Fibroblast of lung (primary cell): ENCODE measurements at places on chromosomes 1 and 21. TPM values are rescaled to one million over a fixed set of nuclear protein-coding genes. Genes with fewer than 3 reads are reported as not detected.

GRCh38 chr1:203408486-203409481 lies 57.9 kb upstream of the FMOD start:
- H3K4me1 ChIP-seq, result peaks cover 14% of the 10 kb centered on the region
- H3K4me3 ChIP-seq, result no peak overlapping the region
- no peaks in the 10 kb centered on the region for H3K27me3 ChIP-seq
- DNase-seq, result peak; percentile 84

- H3K36me3 ChIP-seq, result no peaks in the 10 kb centered on the region
- no peaks in the 10 kb centered on the region for H3K27me3 ChIP-seq
- no peak overlapping the region for H3K4me3 ChIP-seq
- DNase-seq, result peak; percentile 95
- no peaks in the 10 kb centered on the region for H3K4me1 ChIP-seq
Observed at GRCh38 chr21:36627242-36627641, 71.7 kb upstream of the SIM2 start.

DNA sequence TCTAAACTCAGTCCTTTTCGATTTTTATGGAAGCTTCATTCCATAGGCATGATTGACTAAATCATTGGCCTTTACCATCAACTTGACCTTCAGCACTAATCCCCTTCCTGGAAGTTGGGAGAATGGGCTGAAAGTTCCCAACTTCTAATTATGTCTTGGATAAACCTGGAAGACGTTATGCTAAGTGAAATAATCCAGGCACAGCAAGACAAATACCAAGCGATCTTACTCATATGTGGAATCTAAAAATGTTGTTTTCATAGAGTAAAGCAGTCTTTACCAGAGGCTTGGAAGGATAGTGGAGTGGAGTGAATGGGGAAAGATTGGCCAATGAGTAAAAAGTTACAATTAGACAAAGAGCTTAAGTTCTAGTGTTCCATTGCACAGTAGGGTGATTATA lies 1453.2 kb downstream of the PLA2G4A start:
- no peak overlapping the region for H3K27ac ChIP-seq
- no peak for DNase-seq
- H3K36me3 ChIP-seq, result no peaks in the 10 kb centered on the region
- H3K4me3 ChIP-seq, result no peak overlapping the region
- H3K4me1 ChIP-seq, result no peaks in the 10 kb centered on the region

- DNase-seq, result no peak
- H3K4me1 ChIP-seq, result peaks cover 3% of the 10 kb centered on the region
- peak overlapping the region; percentile 13 for H3K27ac ChIP-seq
- no peak overlapping the region for H3K4me3 ChIP-seq
- no peaks in the 10 kb centered on the region for H3K36me3 ChIP-seq
Observed at GRCh38 chr1:40014253-40014706, 26.2 kb upstream of the CAP1 start.

DNA sequence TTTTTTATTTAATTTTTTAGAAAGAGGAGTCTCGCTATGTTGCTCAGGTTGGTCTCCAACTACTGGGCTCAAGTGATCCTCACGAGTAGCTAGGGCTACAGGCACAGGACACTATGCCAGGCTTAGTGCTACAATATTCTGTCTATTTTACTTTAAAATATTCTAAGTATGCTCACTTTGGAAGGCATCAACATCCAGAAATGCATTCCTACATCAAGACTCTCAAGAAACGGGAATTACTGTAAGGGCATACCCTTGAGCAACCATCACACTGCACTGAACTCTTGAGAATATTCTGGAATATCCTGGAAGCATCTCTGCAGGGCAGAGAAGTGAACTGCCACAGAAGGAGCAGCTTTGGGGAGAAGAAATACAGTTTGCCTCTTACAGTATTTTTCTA lies 565 bp upstream of the DMRTB1 start:
- no peaks in the 10 kb centered on the region for H3K36me3 ChIP-seq
- DNase-seq, result no peak
- H3K4me3 ChIP-seq, result no peak overlapping the region

Gene LHX8
- not detected in 2 replicates for total RNA-seq

- H3K27ac ChIP-seq, result no peak overlapping the region
- no peaks in the 10 kb centered on the region for H3K36me3 ChIP-seq
- no peaks in the 10 kb centered on the region for H3K27me3 ChIP-seq
- H3K4me1 ChIP-seq, result no peaks in the 10 kb centered on the region
- DNase-seq, result no peak
Observed at GRCh38 chr1:67916140-67916886, 83.0 kb upstream of the GNG12 start.

- no peaks in the 10 kb centered on the region for H3K4me1 ChIP-seq
- no peak overlapping the region for H3K4me3 ChIP-seq
Observed at GRCh38 chr1:103274886-103275285, 166.6 kb upstream of the COL11A1 start.
